Activated T-cell treated with anti-CD3 and anti-CD28 coated beads, Interleukin-2, amount 50 U/mL, for 72 hours (primary cell): ENCODE measurements at places on chromosomes 7 and 10. TPM values are rescaled to one million over a fixed set of nuclear protein-coding genes. Genes with fewer than 3 reads are reported as not detected.
A peak's percentile ranks its signal among the peaks of the same experiment; 100 is the strongest.

The ELMO1 gene
- total RNA-seq, result 113 TPM

The CYP17A1 gene
- total RNA-seq, result not detected

The STOX1 gene
- 0.41 TPM for total RNA-seq

DNA sequence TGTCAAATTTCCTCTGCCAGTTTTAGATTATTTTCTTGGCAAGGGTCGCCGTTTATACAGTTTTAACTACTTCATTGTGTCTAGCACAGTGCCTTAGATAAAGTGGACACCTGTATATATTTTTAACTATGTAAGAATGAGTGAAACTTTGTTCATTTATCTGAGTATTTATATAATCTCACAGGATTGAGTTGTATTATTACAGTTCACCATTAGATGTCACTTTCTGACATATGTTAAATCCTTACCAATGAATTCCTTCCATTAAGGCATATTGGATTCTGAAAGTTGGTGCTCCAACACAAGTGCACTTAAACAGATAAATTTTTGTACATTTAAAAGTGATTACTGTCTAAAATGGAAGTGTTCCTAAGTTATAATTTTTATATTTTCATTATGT is 43.0 kb downstream of the ZMYND11 start:
- no peak overlapping the region for H3K4me3 ChIP-seq
- peaks cover 18% of the 10 kb centered on the region for H3K4me1 ChIP-seq
- H3K27ac ChIP-seq, result no peak overlapping the region
- H3K36me3 ChIP-seq, result peaks cover 6% of the 10 kb centered on the region
- DNase-seq, result no peak

DNA sequence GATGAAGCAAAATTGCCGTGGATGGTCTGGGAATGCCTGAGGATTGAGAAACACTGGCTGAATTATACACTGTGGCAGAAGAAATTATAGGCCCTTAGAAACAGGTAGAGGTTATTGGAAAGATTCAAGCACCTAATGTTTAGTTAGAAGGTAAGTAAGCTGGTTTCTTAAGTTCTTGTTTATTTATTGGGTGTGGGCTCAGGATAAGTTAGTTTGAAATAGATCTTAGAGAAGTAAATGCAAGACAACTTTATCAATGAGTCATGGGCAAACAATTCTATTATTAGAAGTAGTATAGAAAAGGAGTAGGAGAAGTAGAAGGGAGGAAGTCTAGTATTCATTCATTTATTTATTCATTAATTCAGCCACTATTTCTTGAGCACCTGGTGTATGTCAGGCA is 96.5 kb downstream of the KAT6B start:
- H3K36me3 ChIP-seq, result peaks cover 2% of the 10 kb centered on the region
- no peaks in the 10 kb centered on the region for H3K27me3 ChIP-seq
- H3K4me3 ChIP-seq, result no peak overlapping the region
- peaks cover 12% of the 10 kb centered on the region for H3K4me1 ChIP-seq
- DNase-seq, result no peak
- H3K27ac ChIP-seq, result peak overlapping the region; percentile 10

GRCh38 chr7:28865601-28866144 is 92.5 kb downstream of the TRIL start:
- H3K4me1 ChIP-seq, result no peaks in the 10 kb centered on the region
- H3K36me3 ChIP-seq, result no peaks in the 10 kb centered on the region
- no peak overlapping the region for H3K27ac ChIP-seq
- no peak overlapping the region for H3K4me3 ChIP-seq

DNA sequence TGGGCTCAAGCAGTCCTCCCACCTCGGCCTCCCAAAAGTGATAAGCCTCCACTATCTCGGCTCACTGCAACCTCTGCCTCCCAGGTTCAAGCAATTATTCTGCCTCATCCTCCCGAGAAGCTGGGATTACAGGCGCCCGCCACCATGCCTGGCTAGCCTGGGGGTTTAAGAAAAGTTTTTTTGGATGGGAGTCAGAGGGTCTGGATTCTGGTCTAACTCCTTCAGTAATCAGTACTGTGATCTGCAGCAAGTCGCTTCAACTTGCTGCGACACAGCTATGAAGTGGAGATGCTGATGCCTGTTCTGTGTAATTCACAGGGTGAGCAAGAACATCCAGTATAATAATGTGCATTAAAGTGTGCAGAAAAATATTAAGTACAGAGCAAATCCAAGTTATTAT is 88.4 kb upstream of the AGBL3 start:
- no peak overlapping the region for H3K27ac ChIP-seq
- H3K4me1 ChIP-seq, result peaks cover 10% of the 10 kb centered on the region
- DNase-seq, result no peak
- no peak overlapping the region for H3K4me3 ChIP-seq
- H3K27me3 ChIP-seq, result peaks cover 9% of the 10 kb centered on the region
